ENCODE measurements at places on chromosomes 3 and 15.

DNA sequence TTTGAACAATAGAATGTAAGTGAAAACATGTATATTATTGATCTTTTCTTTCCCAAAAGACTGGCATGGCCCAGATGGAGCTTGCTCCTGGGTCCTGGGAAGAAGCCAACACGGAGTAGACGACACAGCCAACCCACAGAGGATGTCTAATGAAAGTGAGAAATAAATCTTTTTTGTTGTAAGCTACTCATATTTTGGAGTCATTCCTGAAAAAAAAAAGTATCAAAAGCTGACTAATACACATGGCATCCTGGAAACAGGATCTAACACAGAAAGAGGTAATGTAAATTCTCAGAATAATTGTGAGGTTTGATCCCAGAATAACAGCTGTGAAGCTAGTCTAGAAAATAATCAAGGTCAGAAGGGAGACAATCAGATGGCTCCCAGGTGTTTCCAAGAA lies 12.6 kb upstream of the FRMD5 start:
- DNase-seq: peak; percentile 4

DNA sequence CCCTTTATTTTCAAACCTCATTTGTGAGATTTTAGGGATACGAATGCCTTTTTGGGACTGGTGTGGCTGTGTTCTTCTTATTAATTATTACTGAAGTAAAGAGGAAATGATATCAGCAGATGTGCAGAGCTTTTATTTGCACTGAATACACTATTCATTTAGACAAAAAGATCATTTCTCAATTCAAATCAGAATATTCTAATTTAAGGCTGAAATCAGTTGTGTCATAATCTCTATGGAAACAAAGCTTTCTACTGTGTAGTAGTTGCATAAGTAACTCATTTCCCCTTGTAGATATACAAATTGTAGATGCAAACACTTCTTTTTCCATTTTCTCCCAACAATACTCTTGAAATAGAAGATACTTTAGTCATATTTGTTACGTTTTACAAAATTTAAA lies 56.0 kb downstream of the PDE8A start:
- no peak for DNase-seq

GRCh38 chr15:93189561-93189960 lies 100.5 kb upstream of the RGMA start:
- DNase-seq: no peak

GRCh38 chr15:56739964-56740640 lies 6.8 kb upstream of the ZNF280D start:
- DNase-seq: peak; percentile 26

- no peak for DNase-seq
These were observed 42.1 kb downstream of the EEFSEC start for GRCh38 chr3:128195369-128195768.

DNA sequence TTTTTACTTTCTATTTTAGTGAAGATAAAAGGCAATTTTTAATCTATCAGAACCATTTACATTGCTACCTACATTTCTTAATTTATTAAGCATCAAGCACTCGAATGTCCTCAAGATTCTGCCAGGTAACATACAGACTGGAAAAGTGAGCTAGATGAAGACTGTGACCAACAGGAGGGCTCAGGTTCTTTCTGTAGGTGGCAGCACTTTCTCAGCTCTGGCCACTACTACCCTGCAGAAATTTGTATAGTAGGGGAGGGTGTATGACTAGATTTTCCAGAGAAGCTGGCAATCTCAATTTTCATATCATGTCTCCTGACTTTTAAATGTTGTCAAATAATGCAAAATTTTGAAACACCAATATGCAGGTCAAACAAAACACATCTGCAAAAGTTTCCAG lies 165.0 kb upstream of the SUCLG2 start:
- no peak for DNase-seq

DNA sequence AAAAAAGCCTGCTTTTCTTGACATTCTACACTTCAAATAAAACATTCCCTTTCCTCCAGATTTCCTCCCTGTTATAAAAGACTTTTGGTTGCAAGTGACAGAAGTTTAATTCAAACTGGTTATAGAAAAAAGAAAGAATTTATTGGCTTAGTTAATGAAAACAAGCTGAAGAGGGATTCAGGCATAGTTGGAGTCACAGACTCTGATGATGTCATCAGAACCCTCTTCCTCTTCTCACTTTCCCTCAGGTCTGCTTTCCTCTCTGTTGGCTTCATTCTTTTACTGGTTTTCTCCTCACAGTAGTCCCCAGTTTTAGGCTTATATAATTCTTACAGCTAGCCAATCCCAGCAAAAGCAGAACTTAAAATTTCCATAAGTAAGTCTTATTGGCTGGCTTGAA lies 32.0 kb upstream of the MBNL1 start:
- peak; percentile 43 for DNase-seq

DNA sequence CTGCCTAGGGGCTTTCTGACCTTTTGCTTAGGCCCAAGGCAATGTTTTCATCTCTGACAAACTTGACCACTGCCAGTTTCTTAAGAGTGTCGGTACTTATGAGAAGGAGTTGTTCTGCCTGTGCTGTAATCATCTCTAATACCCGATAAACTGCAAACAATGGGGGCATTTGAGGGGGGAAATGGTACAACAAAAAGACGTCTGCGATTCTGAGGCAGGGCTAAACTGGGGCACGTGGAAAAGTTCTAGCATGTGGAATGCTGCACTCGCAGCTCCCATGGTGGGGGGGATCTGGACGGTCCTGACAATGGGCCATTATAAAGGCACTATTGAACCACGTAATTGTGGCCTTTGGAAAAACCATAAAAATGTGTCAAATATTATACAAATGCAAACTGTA lies 73.1 kb upstream of the SAMMSON start:
- DNase-seq: no peak

DNA sequence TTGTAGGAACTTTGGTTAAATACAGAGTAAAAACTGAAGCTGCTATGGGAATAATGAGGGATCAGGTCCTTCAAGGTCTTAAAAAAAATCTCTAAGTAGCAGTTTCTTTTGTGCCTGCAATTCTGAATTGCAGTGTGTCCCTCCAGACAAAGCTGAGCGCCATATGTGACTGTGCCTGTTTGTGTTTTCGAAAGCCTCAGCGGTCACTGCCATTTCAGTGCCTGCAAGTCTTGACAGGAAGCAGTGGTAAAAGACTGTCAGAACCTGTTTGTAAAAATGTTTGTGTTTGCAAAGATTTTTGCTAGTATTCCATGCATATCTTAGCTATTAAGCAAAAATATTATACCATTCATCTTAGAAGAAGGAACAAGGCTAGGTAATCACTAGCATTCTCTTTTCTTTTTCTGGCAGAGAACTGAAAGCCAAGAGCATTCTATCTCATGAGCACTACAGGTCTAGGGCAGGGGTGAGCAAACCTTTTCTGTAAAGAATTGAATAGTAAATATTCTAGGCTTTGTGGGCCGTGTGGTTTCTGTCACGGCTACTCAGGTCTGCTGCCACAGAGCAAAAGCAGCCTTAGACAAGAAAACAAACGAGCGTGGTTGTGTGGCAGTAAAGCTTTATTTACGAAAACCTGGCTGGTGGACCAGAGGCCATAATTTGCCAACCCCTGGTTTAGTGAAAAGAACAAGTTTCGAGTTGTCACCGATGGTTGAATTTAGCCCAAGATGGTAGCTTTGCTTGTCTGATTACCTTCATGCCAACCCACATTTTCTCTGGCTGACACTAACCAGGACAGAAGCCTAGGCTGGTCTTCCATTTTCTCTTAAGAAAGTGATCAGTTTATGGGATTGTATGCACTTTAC lies 134.4 kb downstream of the CACNA1D start:
- no peak for DNase-seq

DNA sequence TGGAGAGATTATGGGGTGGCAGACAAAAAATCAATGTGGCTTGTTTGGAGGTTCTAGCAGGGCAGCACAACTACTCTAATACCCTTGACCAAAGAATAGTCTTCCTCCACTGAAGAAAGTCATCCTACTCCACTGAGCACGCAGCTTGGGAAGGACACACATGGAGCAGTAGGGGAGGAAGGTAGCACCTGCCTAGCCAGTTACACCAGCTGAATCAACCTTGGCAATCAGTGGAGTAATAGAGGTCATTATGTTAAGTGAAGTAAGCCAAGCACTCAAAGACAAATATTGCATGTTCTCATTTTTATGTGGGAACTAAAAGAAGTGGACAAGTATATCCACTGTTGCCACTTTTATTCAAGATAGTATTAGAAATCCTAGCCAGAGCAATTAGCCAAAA lies 555.8 kb upstream of the ALCAM start:
- no peak for DNase-seq

DNA sequence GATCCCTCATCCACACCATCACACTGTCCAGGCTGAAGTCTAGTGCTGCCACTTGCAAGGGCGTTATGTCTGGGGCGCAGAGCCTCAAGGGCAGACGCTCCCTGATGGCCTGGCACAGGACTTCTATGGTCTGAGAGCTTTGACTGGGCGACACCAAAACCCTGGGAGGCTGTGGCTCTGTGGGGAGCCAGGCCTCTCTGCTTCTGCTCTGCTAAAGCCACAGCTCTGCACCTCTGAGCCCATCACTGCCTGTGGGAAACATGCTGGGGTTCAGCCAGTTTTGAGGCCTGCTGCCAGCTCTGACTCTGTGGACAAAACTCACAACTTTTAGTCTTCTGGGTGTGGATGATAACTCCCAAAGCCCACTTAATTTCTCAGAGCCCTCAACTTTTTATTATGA lies 6.3 kb upstream of the LCTL start:
- DNase-seq: no peak

DNA sequence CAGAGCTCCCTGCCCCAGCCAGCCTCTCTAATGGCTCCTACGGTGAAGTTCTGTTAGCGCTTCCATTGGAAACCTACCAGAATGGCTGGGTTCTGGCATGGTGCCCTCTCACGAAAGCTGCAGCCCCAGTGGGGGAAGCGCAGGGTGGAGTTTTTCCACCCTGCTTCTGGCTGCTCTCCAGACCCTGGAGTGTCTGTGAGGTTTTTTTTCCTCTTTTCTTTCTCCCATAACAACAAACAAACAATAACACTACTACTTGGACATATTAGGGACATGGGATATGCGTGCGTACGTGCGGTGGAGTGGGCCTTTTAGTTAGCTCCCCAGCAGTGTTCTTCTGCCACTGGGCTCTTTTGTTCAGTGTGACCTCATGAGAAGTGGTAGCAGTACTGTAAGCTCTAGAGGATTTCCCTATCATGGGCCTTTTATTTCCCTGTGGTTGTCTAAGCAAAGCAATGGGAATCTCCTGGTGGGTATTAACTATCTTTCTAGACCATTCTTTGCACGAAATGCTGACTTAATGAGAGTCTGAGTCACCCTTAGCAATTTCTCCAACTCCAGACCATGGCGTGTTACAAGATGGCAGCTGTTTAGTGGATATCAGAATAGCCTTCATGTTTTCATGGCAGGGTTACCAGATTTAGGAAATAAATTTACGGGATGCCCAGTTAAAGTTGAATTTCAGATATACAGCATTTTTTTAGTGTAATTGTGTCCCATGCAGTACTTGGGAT lies 161.9 kb downstream of the FNDC3B start:
- peak; percentile 83 for DNase-seq

DNA sequence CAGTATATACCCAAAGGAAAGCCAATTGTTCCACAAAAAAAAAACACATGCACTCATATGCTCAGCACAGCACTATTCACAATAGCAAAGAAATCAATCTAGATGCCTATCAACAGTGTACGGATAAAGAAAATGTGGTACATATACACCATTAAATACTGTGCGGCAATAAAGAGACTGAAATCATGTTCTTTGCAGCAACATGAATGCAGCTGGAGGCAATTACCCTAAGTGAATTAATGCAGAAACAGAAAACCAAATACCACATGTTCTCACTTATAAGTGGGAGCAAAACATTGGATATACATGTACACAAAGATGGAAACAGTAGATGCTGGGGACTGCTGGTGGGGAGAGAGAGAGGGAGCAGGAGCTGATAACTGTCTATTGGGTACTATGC lies 124.2 kb upstream of the AADACL2 start:
- no peak for DNase-seq

DNA sequence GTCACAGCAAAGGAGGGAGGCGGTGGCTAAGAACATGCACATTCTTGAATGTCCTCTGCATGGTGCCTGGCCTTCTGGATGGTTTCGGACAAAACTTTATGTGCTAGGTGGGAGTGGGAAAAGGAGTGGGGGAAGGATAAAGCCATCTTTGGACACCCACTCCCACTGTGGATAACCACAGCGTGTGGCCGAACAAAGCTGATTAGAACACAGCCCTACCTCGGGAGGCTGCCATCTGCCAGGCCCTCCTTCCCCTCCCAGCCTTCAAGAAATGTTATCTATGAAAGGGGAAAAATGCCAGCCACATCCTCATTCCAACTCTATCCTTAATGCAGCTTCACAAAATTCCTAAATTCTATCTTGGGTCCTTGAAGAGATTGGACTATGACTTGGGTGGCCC lies 18.8 kb downstream of the AMOTL2 start:
- no peak for DNase-seq

GRCh38 chr3:143171141-143171980 lies 51.8 kb downstream of the CHST2 start:
- no peak for DNase-seq

DNA sequence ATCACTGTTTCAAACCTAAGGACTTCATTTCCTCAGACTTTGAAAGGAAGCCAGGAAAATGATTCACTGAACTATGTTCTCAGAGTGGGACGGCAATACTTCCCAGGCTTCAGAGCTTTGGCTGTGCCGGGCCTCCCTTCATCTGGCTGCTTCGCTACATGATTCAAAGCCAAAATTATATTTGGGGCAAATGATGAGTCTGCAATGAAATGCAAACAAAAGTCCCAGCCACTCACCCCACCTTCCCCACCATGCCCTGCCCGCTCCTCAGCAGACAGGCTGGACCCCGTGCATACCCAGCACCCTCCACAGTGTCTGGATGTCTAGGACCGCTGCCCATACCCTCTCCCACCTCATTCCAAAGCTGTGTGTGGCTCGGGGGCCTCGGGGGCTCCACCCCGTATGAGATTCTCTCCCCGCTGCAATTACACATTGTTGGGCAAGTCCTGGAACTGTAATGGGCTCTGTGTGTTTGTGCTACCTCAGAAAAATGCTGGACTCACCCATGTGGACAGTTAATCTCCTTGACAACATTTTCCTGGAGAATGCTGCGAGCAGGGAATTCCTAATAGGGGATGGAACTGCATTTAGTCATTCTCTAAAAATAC lies 32.2 kb downstream of the ATP10A start:
- no peak for DNase-seq

- no peak for DNase-seq
These were observed 4.1 kb downstream of the CCR8 start for GRCh38 chr3:39333607-39334006.

DNA sequence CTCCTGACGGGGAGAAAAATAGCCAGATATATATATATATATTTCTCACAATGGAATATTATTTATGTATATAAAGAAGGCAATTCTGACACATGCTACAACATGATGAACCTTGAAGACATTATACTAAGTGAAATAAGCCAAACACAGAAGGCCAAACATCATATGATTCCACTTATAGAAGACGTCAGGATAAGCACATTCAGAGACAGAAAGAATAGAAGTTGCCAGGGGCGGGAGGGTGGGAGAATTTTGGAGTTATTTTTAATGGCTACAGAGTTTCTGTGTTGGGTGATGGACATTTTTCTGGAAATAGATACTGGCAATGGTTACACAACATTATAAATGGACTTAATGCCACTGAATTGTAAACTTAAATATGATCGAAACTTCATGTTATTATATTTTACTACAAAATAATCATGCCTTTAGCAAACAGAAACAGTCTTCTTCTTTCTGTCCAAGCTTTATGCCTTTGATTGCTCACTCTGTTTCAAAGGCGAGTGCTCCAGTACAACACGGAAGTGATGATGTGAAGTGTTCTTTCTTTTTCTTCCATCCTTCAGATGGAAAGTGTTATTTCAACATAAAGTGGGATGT lies 514.0 kb downstream of the OCA2 start:
- DNase-seq: no peak

- DNase-seq: no peak
These were observed 79.5 kb downstream of the CD200R1L start for GRCh38 chr3:112767177-112767576.

GRCh38 chr3:25597535-25598101 lies 67.1 kb downstream of the TOP2B start:
- no peak for DNase-seq
